ENCODE measurements at places on chromosomes 12 and 14.

DNA sequence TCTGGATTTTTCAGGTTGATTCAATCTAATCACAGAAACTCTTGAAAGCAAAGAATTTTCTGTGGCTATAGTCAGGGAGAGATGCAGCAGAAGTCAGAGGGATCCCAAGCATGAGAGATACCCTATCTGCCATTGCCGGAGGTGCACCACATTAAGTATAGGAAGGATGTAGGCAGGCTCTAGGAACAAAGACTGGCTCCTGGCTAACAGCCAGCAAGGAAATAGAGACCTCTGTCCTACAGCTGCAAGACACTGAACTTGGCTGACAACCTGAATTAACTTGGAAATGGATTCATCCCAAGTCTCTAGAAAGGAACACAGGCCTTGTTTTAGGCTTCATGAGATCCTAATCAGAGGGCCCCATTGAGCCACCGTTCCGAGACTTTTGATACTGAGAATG, 364.9 kb upstream of the FLRT2 start:
- no peak for DNase-seq

DNA sequence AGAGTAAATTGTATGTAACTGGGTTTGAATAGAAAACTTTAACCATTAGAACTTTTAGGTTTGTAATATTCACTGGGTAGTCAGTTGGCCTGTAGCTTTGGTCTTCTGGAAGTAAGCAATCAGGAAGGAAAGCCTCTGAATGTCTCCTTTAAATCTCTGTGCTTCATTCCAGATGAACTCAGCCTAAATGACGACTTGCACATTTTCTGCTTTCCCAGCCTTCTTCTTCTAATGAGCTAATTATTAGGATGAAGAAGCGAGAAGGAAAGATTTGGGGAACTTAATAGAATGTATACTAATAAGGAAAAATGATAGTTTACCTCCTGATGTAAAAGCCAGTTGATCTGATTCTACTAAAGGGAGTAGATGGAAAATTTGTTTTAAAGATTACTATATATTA, 90.4 kb downstream of the MIA2 start:
- no peak for DNase-seq

- DNase-seq: no peak
These were observed 95.0 kb downstream of the MED13L start for GRCh38 chr12:116182359-116183063.

GRCh38 chr14:104739546-104740516, 13.1 kb upstream of the SIVA1 start:
- no peak for DNase-seq

GRCh38 chr14:73887318-73887616, 608 bp downstream of the ZNF410 start:
- no peak for DNase-seq

- DNase-seq: no peak
These were observed 584 bp downstream of the VRK1 start for GRCh38 chr14:96797582-96798349.

DNA sequence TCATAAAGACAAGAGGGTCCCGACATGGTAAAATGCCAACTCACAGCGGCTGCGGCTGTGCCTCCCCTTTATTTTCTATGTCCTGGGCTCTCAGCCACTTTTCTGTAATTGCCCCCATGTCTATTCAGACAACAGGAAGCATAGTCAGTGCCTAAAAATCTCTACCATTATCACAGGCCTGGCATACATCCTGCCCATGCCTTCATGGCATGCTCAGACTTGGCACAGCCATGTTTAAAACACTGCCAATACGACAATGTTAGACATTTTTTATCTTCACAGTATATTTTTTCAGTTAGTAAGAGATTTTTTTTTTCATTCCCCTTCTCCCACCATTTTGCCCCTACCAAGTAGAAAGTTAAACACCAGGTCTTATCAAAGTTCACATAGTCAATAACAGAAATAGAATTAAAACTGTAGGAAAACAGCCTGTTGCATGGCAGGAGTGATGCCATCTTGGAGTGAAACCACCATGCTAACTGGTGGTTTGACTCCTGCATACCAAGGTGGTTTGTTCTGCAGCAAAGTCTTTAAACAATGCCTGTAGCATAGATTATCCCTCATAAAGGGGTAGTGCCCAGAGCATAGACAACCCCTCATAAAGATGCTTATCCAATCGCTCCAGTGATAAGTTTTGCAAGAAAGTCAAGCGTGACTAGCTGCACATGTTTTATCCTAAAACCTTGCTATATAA, 18.9 kb upstream of the CERS5 start:
- DNase-seq: no peak

DNA sequence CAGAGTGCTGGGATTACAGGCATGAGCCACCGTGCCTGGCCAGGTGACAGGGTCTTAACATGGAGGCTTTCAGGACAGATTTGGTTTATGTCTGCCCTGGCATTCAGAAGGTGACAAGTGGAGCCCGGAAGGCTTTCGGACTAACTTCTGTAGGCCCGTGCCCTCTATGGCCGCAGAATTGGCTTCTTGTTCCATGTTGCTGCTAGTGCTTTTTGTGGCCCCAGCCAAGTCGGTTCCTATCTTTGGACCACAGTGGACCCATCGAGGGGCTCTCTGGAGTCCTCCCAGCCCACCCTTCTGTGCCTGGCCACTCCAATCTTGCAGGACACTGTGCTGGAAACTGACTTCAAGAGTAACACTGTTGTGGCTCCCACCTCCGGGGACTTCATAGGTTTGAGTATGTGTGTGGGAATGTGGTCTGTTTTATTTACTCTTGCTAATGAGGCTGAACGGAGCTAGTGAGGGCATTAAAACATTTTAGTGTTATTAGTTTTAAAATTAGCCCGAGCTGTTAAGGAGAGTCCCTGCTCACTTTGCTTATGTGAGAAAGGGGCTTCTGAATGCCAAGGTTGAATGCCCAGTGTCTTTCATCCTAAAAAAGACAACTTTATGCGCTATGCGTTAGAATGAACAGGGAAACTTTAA, 245.9 kb downstream of the CACNA1C start:
- DNase-seq: no peak

DNA sequence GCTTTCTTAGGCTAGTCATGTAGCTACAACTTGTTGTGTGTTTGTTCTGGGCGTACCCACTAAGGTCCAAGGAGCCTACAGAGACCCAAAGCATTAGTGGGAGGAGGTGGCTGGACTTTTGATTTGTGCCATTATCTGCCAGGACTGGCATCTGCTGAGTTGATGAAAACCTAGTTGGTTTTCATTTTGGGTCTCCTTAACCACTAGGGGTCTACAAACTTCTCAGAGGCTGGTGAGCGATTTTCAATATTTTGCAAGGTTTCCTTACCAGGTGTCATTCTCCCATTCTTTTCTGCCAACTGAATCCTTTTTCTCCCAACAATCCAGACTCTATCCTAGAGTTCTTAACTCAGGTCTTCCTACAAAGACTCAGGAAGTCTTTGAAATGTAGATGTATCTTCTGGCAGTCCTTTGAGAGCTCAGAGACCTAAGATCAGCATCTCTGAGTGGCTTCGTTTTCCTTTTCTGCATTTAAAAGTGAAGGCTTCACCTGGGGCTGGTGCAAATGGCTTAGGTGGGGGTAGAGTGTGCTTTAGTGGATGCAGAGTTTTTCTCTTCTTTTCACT, 150.0 kb upstream of the RMST start:
- no peak for DNase-seq

DNA sequence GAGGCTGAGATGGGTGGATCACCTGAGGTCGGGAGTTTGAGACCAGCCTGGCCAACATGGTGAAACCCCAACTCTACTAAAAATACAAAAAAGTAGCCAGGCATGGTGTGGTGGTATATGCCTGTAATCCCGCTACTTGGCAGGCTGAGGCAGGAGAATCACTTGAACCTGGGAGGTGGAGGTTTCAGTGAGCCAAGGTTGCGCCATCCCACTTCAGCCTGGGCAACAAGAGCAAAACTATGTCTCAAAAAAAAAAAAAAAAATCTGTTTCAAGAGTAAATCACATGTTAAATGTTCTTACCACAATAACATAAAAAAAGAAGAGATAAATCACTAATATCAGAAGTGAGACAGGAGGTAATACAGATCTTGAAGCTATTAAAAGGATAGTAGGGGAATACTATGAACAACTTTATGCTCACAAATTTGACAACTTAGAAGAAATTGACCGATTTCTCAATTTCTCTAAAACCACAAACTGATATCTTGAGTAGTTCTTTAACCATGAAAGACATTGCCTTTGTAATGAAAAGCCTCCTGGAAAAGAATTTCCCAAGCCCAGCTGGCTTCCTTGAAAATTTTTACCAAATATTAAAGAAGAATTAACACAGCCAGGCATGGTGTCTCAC, 37.7 kb downstream of the TAOK3 start:
- DNase-seq: no peak

GRCh38 chr12:48773686-48774085, 15.2 kb downstream of the ADCY6 start:
- DNase-seq: no peak

- DNase-seq: no peak
These were observed 23.9 kb downstream of the CLMN start for GRCh38 chr14:95295600-95296376.

- DNase-seq: no peak
These were observed 391.8 kb downstream of the RAD51B start for GRCh38 chr14:68211421-68211820.

DNA sequence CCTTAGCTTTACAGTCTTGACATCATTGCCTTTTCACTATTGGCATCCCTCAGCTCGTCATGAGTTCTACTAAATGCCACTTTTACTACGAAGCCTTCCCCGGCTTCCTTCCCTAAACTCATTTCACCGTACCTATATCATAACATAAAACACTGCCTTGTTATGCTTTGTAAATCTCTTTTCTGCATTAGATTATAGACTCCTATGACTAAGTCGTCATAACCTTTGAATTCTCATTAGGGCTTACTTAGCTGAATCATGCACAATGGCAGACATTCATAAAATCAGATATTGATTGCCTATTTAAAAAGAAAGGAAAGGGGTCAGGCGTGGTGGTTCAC, 21.0 kb downstream of the BTG1 start:
- DNase-seq: no peak

- no peak for DNase-seq
These were observed 74.9 kb downstream of the USP15 start for GRCh38 chr12:62335057-62335456.

- no peak for DNase-seq
These were observed 359.8 kb downstream of the EGLN3 start for GRCh38 chr14:33590891-33591630.

DNA sequence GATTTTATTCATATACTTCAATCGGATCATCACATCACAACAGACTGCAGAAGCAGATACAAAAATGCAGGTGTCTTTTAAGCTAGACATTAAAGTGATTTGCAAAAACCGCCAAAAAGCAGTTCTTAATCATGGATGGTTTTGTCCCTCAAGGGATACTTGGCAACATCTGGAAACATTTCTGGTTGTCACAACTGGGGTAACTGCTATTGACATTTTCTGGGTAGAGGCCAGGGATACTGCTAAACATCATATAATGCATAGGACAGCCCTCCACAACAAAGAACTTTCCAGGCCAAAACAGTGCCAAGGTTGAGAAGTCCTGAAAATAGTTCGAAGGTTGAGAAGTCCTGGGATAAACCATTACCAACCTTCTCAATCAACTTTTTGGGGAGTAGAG, 101.8 kb upstream of the BBS10 start:
- no peak for DNase-seq

GRCh38 chr14:22997676-22998323, 12.1 kb downstream of the C14orf93 start:
- no peak for DNase-seq

- no peak for DNase-seq
These were observed 44.5 kb upstream of the EEA1 start for GRCh38 chr12:92973614-92974013.

DNA sequence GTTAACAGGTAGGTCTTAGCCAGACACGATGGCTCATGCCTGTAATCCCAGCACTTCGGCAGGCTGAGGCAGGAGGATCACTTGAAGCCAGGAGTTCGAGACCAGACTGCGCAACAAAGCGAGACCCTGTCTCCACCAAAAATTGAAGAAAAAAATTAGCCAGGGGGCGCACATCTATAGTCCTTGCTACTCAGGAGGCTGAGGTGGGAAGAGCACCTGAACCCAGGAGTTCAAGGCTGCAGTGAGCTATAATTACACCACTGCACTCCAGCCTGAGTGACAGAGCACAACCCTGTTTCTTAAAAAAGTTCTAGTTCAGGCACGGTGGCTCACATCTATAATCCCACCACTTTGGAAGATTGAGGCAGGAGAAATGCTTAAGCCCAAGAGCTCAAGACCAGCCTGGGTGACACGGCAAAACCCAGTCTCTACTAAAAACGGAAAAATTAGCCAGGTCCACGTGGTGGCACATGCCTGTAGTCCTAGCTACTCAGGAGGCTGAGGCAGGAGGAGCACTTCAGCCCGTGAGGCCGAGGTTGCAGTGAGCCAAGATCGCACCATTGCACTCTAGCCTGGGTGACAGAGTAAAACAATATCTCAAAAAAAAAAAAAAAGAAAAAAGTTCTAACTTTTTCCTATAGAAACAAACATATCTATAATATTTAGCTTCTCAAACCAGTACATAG, 9.1 kb downstream of the BAZ1A start:
- DNase-seq: no peak

DNA sequence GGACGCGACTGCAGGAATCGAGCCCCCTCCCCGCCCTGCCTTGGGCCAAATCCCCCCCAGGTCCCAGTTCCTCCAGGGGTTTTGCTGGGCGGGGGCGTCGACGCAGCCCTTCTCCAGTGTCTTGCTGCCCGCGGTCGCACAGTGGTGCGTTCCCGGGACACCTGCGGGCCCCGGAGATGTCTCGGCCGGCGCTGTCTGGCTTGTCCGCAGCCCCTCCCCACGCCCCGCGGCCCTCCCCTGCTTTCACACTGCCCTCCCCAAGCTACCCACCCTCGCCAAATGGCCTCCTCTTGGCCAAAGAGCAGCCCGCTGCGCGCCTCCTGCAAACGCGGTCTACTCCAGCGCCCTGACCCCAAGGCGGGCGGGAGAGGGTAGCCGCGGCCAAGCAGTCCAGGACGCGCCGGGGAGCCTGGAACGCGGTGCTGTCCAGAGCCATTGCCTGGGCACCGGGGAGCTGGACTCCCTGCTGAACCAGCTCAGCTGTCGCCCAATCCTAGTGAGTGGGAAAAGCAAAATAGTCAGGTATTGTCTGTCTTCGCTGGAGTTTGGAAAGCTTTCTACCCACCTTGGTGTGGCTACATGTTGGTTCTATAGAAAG, 122.0 kb downstream of the AACS start:
- DNase-seq: no peak

- DNase-seq: no peak
These were observed 30.2 kb downstream of the OSBPL8 start for GRCh38 chr12:76529226-76529918.

DNA sequence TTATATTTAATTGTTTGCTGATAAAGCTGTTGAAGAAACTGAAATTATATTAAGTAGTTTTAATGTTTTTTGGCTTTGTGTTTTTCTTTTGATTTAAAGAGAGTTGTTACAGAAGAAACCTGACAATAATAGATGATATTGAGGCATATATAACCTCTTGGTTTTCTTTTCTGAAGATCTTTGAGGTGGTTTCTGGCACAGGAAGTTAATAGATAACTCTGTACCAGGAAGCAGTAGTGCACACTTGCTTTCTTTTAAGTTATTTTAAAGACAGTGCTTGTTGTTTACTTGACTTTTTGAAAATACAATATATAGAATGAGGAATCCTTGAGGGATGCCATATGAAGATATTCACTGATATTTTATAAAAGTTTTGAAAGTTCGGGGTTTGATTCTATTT, 209.0 kb upstream of the FBXO33 start:
- no peak for DNase-seq

Measured in putamen (tissue), 1 donor.